ENCODE measurements at places on chromosomes 6 and 20.

DNA sequence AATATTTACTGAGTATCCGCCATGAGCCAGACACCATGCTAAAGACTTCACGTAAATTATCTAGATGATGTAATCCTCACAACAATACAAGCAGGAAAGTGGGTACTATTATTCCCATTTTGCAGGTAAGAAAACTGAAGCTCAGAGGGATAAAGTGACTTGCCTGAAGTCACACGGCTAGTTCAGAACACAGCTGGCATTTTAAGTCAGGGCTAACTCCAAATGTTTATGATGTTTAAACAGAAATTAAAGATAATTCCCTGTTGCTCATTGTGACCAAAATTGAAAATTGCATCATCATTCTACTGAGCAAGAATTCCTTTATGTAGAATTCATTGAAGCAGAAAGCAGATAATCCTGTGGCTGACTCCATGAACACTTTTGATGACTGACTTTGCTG is 71.3 kb upstream of the STXBP5 start:
- no peak for DNase-seq

DNA sequence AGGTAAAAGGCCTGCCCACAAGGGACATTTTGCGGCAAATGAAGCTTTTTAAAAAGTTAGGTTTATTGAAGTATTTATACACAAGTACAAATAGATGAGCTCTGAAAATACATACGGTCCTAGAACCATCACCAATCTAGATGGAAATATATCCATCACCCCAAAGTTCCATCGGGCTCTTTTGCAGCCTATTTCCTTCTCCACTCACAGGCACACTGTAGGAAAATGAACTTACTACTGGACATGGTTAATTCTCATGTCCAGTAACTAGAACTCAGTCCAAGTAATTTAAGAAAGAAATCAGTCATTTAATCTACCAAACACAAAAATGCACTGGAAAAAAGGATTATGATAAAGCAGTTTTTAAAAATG is 6.2 kb downstream of the PCNA start:
- no peak for DNase-seq

GRCh38 chr20:14208956-14209355 is 128.5 kb downstream of the FLRT3 start:
- no peak for DNase-seq

- DNase-seq, result no peak
Measured at GRCh38 chr6:154367336-154367735, 10.7 kb upstream of the IPCEF1 start.

DNA sequence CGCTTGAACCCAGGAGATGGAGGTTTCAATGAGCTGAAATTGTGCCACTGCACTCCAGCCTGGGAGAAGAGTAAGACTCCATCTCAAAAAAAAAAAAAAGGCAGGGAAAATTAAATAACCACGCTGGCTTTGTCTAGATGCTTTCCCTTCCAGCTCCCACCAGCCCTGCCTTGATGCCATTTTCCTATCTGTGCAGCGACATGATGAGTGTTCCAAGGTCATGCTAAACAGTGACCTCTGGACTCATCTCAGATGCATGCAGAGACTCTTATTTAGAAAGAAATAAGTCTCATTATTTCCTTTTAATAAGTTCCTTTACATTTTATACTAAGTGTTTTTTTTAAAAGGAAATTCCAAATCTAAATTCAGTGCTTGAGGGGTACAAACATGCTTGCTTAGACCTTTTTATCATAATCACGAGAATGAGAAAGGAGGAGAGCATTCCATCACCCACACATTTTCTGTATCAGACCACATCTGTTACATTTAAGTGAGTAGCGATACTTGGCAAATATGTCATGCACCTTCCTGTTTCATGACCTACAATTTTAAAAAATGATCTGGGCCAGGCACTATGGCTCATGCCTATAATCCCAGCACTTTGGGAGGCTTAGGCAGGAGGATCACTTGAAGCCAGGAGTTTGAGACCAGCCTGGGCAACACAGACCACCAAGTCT is 101.1 kb upstream of the RREB1 start:
- DNase-seq, result no peak

- DNase-seq, result no peak
Measured at GRCh38 chr6:31763619-31763940, 1.1 kb downstream of the SAPCD1 start.

All from hematopoietic multipotent progenitor cell treated with erythropoietin and hydrocortisone succinate and interleukin-3 and kit ligand, for 4 days (in vitro differentiated cells).